Natural killer cell treated with Interleukin-12 subunit alpha and Interleukin-12 subunit beta and Interleukin-15 and Interleukin-18, amount 100 ng/mL, for 72 hours (primary cell): ENCODE measurements at places on chromosomes 2 and 18.

- DNase-seq, result no peak
Measured at GRCh38 chr18:56593906-56594305, 44.5 kb downstream of the TXNL1 start.

GRCh38 chr18:5914016-5914415, 18.7 kb upstream of the TMEM200C start:
- DNase-seq, result no peak

- no peak for DNase-seq
Measured at GRCh38 chr18:62898359-62898758, 183.0 kb downstream of the PHLPP1 start.

GRCh38 chr2:8235419-8235818, 446.4 kb upstream of the ID2 start:
- no peak for DNase-seq

DNA sequence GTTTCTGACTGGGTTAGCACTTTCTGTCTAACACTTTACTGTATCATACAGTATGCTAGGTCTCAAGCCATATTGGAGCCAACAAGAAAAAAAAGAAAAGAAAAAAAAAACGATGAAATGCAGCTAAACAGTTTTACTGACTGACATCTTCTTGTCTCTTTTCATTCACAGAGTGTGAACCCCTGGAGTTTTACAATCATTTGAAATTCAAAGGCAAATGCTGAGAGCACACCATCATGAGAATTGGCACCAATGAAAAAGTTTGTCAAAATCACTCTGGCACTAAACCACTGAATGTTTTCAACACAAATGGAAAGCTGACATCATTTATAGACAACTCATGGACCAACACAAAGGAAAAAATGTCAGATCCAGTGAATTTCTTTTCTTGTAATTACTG, 513.3 kb downstream of the LRRTM4 start:
- no peak for DNase-seq

- DNase-seq, result no peak
Measured at GRCh38 chr2:77007686-77008085, 514.5 kb downstream of the LRRTM4 start.

GRCh38 chr2:96072746-96073145, 38.0 kb upstream of the GPAT2 start:
- no peak for DNase-seq

DNA sequence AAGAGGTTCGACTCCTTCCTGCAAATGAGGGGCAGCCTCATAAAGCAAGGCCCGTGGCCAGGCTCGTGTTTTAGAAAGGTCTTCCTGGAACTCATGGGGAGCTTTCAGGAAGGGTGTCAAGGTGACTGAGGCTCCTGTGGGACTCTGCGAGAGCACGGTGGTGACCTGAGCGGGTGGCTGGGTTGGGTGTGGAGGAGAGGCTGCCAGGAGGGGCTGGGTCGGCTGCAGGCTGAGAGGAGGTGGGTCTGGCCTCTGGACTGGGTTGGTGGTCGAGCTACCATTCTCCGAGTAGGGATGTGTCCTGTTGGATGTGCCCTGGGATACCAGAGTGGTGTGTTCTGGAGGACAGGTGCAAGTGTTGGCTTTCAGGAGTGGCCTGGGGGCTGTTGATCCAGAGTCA, 86.4 kb downstream of the DGKD start:
- DNase-seq, result no peak

DNA sequence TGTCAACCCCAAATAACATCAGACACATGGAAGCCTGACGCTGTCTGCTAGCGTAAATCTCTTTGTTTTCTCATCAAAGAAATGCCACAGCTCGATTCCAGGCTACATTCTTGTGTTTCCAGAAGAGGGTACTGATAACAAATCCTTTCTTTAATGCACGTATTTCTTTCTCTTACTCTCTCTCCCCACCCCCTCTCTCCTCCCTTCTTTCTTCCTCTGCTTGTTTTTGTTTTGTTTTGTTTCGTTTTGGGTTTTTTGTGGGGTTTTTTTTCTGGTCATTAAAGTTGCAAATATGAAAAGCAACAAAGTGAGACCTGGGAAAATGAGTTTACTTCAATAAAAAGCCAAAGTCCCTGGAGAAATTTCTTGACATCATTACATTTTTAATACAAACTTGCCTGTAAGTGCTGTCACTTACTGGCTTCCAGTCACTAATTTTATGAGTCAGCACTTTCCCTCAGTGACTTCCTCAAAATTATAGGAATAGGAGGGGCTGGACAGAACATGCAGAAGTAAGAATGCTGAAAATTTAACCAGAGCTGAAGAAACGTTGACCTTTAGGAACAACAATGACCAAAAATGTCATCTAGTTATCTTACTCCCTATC, 106.7 kb upstream of the NABP1 start:
- DNase-seq, result no peak

DNA sequence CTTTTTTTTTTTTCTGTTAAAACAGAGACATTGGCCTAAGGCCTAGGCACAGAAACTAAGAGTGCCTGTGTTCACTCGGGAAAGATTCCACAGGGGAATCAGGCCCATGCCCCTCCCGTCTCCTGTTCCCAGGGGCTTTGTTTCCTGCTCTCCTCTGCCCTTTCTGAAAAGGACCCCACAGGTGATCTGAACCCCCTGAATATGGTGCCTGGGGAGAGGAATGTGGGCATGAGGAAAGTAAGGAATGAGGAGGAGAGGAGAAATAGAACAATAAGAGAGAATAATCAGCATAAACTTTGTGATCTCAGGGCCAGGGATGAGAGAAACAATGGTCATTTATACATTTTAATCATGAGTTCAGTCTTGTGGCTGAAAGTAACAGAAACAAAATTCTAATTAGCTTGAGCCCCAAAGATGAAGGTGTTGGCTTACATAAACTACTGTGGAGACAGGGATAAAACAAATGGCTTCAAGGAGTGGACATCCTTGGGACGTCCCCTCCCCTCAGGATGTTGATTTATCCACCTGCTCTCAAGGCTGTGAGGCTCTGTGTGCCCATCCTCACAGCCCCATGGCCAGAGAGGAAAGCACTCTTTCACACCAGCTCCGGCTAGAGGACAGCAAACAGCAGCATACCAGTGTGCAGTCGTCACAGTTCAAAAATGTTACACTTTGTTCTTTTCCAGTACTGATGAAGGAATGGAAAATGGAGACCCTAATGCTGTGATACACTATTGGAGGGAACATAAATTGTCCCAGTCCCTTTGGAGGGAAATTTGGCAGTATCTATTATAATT, 46.4 kb upstream of the MRPL33 start:
- DNase-seq, result no peak

GRCh38 chr2:85558160-85558559, 3.1 kb downstream of the GGCX start:
- DNase-seq, result no peak

DNA sequence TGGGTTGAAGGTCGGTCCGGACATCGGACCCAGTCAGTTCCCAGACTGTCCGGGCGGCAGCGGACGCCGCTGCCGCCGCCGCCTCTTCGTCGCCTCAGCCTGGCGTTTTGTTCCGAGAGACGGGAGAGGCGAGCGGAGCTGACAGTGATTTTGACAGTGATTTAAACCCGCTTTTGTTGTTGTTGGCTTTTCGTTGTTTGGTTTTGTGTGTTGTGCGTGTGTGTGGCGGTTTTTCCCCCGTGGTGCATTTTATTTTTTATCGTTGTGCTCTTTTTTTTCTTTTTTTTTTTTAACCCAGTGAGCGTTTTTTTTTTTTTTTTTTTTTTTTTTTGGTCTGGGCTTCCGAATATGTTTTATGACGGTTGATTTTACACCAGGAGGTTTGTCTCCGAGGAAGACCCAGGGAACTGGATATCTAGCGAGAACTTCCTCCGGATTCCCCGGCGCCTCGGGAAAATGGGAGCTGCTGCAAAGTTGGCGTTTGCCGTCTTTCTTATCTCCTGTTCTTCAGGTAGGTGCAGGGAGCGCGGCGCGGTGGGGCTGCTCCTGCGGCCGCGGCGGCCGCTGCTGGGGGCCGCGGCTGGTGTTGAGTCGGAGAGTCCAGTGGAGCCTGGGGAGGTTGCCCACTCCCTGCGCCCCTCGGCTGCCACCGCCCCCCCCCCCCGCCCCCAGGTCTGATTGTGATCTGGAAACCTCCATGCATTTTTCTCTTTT, at the start of gene ACVR2A:
ACVR2A (plus strand) TSS at position 333 of the 714 bp plus-strand sequence; CDS start at position 457, 124 bp downstream.
- DNase-seq, result no peak

DNA sequence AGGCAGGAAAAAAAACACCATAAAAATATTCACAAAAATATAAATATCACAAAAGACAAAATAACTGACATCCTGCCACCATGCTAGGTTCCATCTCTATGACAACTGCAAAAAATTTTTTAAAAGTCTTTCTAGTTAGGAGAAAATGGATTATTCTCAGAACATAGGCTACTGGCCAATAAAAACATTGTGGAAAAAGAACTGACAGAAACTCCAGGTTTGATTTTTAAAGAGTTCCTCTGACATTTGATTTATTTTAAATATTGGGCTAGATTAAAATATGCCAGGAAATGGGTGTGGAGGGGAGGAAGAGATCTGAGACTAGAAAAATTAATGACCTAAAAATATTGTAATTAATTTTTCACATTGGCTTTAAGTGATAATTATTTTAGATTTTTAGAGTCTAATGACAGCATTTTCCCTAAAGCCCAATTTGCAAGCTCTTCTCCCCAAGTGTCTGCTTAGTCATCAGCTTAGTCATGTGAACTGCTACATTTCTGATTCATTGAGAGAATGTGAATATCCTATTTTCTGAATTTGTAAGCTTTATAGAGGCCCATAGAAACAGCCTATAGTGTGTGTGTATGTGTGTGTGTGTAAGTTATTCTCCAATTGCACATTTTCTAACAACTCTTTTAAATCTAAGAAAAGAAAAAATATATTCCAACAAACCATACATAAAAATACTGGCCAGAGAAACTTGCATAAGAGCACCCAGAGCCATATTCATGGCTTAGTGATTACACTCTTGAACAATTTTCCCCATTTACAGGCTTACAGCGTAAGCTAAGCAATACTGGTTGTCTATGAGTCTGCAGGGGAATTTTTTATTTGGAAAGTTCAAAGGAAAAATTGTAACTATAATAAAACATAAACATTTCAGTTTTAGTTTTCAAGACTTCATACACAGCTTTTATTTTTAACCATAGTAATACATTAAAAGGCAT, 48.4 kb downstream of the TMEFF2 start:
- DNase-seq, result no peak

DNA sequence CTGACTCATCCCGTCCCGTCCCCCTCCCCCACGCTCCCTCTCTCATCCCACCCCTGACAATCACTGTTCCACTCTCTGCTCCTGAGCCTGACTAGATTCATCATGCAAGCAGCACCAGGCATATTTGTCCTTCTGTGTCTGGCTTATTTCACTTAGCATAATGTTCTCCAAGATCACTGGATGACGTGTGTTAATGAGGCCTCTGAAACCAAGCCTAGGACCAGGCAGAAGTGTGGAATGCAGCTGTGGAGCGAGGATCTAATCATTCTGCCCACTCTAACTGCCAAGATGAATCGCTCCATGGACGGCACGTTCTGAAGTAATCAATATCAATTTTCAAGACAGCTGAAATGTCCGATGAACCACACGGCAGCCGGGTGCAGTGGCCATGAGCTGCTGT, 122.4 kb upstream of the ZNF236 start:
- DNase-seq, result no peak

- DNase-seq, result no peak
Measured at GRCh38 chr18:62637807-62638687, 77.3 kb upstream of the PHLPP1 start.

DNA sequence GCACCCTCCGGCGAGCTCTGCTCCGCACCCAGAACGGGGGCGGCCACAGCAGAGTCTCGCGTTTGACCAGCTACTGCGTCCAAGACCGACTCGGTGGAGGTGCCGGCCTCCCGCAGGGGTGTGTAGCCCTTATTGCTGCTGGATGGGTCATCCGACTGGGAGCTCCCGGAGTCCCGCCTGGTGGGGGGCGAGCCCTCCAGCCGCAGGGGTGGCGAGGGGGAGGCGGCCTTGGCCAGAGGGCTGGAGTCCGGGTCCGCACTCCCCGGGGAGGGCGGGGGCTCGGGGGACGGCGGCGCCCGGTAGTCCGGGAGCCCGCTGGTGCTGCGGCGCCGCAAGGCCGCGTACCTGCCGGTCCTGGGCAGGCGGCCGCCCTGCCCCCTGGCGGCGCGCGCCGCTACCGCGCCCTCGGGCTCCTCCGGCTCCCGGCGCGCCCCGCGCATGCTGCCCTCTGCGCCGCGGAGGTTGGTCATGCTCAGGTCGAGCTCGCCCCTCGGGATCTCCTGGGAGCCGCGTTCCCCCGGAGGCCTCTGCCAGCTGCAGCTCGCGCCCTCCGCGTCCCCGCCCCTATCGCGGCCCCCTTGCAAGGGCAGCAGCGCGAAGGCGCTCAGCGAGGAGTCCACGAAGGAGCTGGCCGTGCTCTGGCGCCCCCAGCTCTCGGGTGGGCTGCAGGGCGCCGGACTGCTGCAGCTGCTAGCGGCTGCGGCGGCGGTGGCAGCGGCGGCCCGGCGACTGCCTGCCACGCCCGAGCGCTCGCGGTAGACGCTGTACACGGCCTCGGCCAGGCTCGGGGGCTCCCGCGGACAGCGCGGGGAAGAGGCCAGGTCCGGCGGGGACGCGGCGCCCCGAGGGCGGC, 4.8 kb downstream of the TMEM200C start:
- no peak for DNase-seq

DNA sequence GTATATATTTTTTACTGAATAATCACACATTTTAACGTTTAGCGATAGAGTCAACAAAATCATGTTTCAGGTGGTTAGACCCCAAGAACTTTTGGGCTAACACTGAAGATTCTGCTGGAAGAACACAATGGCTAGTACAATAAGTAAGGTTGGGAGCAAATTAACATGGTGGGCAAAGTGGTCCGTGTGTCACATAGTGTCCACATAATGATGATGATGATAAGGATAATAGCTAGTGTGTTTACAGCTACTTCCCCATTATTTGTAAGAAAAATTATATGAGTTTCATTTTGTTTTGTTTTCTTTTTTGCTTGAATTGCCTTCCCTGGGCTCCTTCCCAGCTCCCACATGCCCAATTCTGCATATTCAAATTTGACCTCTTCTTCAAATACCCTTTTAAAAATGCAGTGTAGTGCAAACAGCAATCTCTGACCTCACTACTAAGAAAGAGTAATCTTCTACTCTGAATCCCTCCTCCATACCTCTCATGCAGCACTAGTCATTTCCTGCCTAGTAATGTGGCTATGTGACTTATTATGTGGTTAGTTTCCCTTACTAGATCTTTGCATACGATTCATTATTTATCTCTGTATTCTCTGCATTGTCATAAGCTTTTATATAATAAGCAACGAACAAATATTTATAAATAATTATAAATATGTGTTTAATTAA, 16.9 kb upstream of the VPS54 start:
- no peak for DNase-seq

- DNase-seq, result no peak
Measured at GRCh38 chr2:95728878-95729596, 137.2 kb downstream of the TRIM43 start.

- no peak for DNase-seq
Measured at GRCh38 chr2:175152242-175152641, 15.8 kb downstream of the ATF2 start.

DNA sequence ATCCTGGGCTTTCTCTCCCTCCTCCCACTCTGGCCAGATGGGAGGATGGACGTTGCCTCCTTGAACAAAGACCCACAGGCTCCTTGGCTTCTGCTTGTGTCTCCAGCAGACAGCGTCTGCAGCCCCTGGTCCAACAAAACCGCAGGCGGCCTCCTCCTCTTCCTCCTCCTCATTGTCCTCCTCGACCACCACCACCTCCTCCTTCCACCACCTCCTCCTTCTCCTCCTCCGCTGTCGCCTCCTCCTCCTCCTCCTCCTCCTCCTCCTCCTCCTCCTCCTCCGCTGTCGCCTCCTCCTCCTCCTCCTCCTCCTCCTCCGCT, 45.7 kb upstream of the ALPP start:
- no peak for DNase-seq
